ENCODE measurements at places on chromosomes 2 and 18.

GRCh38 chr2:68770271-68771111 lies 35.9 kb downstream of the ARHGAP25 start:
- DNase-seq: no peak

DNA sequence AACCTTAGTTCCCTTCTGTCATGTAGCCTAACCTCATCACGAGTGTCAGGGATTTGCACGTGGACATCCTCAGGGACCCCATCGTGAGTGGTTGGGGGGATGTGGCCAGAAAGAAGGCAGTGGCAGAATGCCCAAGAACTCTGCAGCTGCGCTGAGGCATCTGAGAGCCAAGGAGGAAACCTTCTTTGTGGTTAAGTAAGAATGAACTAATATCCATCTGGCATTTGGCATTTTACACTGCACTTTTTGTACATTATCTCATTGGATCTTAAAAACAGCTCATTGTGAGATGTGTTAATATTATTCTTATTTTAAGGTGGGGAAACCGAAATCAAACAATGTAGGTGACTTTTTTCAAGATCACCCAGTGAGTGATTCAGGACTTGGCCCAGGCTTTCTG lies 32.6 kb upstream of the APCDD1 start:
- DNase-seq: no peak

DNA sequence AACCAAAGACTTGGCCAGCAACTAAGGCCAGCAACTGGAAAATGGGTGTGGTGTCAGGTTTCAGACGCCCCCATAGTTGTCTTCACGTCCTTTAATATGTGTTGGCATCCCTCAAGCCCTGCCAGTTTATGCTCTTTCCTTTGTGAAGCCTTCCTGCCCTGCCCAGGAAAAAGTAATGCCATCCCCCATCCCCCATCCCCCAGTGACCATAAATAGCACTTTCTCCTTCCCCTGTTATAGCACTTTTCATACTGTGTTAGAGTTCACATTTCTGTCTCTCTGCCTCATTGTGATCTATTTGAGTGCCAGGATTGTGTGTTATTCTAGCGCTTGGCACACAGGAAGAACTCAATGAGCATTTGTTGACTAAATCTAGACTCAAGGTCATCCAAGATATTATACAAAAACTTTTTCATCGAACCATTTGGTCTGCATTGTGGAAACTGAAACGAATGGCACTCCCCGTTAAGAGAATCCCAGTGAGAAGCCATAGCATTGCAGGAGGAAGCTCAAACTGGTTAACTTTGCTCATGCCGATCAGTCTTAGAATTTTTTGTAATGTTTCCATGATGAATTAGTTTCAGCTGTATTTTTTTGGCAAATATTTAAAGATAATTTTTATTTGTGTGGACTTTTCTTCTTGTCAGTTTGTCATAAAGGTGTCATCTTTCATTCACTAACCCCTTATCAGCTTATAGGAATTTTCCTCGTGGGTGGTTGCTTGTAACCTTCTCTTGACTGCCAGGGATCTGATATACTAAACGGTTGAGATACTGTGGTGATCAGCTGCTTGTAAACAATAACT lies 15.7 kb downstream of the CRIM1 start:
- DNase-seq: no peak

DNA sequence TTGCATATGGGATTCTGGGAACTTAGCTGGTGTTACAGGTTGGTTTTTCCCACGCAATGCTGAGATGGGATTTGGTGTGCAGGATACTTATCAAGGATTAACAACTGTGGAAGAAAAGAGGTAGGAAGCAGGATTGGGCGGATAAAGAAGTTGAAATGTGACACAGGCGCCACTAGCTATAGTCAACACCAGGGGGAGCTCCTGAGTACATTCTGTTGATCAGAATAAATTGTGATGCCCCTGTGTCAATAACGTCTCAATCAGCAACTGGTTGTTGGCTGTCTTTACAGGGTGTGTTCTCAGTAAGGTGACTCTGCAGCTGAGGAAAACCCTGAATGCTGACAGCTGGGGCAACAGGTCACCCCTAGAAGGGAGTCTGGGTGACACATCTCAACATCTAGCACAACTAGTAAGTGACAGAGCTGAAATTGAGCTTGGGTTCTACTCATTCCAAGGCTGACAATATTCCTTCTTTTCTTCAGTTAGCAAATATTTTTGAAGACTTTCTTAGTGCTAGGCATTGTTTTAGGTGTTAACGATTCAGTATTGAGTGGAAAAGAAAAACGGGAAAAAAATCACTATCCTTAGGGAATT lies 143.0 kb downstream of the ARL6IP6 start:
- no peak for DNase-seq

- DNase-seq: no peak
These were observed 60.9 kb downstream of the BCL11A start for GRCh38 chr2:60492548-60492947.

GRCh38 chr2:94997981-94998930 lies 27.3 kb upstream of the MAL start:
- DNase-seq: no peak

GRCh38 chr2:42113452-42113851 lies 55.7 kb upstream of the EML4 start:
- DNase-seq: no peak

GRCh38 chr2:20424300-20425290 lies 22.3 kb upstream of the RHOB start:
- no peak for DNase-seq

GRCh38 chr18:68376926-68377325 lies 338.0 kb downstream of the TMX3 start:
- DNase-seq: no peak

DNA sequence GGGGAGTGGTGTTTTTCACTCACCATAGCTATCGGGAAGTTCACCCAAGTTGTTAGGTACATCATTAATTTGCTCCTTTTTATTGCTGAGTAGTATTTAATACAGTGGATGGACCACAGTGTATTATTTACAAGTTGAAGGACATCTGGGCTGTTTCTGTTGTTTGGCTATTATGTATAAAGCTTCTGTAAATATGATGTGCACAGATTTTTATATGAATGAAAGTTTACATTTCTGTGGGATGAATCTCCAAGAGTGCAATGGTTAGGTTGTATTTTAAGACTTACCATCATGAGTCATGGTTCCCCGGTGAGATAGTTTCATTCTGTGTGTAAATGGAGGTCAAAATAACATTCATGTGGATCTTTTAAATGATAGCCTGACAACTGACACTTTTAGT lies 337.4 kb downstream of the PTPRM start:
- no peak for DNase-seq

DNA sequence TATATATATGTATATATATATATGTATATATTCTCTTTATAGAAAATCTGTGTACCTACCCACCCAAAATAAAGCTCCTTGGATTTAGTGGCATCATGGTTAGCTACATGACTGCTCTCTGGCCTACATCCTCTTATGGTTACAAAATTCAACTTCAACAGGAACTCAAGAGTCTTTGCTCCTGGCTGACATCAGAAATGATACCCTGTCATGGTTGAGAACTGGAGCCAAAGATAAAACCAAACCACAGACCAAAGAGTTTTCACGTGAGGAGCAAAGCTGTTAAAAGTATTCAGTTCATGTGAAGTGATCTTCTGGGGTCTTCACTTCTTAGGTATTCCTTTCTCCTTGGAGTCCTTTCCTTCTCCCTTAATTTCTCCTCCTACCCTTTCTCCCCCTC lies 476.3 kb downstream of the SOX11 start:
- no peak for DNase-seq

DNA sequence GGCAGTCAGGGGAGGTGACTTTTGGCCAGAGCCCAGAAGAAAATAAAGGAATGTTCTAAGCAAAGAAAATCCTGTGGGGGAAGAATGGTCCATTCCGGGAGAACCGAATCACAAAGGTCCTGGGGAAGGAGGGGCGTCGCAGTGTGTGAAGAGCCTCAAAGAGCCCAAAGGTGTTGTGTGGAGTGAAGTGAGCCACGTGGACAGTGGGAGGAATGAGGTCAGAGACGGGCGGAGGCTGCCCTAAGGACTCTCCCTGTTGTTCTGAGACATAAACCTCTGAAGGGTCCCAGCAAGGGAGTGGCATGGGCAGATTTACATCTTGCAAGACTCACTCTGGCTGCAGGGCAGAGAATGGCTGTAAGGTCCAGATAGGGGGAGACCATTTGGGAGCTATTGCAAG lies 91.3 kb upstream of the SEC11C start:
- no peak for DNase-seq

- DNase-seq: no peak
These were observed 26.6 kb downstream of the CCDC195 start for GRCh38 chr2:224689539-224689938.

- no peak for DNase-seq
These were observed 45.6 kb upstream of the SLC14A2 start for GRCh38 chr18:45569566-45570275.

- DNase-seq: no peak
These were observed 48.7 kb downstream of the TTC39C start for GRCh38 chr18:24063121-24063731.

DNA sequence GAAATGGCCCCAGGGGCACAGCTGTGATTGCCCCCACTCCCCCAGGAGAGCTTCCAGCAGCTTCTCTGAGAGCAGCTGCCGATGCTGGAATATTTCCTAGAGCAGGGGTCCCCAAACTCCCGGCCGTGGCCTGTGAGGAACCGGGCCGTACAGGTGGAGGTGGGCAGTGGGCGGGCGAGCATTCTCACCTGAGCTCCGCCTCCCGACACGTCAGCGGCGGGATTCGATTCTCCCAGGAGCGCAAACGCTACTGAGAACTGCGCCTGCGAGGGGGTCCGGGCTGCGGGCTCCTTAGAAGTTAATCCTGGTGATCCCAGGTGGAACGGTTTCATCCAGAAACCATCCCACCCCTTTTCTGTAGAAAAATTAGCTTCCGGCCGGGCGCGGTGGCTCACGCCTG lies 69.1 kb upstream of the PXDN start:
- no peak for DNase-seq

DNA sequence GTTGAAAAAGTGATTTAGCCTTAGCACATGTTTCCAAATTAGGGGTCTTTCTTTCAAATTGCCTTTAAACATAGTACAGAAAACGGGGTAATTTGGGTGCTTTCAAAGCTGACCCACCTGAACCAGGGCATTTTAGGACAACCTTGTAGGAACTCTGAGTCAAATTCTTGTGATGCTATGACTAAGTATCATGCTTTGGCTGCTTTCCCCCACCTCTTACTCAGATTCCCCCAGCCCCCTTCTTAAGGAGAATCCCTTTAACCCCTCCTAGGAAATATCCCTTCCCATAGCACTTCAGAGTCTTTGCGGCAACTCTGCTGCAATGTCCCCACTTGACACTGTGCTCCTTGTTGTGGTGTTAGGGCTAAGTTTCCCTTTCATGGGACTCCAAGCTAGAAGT lies 18.6 kb upstream of the KLF7 start:
- DNase-seq: no peak

GRCh38 chr2:73893764-73894474 lies 1.1 kb downstream of the ACTG2 start:
- DNase-seq: no peak

DNA sequence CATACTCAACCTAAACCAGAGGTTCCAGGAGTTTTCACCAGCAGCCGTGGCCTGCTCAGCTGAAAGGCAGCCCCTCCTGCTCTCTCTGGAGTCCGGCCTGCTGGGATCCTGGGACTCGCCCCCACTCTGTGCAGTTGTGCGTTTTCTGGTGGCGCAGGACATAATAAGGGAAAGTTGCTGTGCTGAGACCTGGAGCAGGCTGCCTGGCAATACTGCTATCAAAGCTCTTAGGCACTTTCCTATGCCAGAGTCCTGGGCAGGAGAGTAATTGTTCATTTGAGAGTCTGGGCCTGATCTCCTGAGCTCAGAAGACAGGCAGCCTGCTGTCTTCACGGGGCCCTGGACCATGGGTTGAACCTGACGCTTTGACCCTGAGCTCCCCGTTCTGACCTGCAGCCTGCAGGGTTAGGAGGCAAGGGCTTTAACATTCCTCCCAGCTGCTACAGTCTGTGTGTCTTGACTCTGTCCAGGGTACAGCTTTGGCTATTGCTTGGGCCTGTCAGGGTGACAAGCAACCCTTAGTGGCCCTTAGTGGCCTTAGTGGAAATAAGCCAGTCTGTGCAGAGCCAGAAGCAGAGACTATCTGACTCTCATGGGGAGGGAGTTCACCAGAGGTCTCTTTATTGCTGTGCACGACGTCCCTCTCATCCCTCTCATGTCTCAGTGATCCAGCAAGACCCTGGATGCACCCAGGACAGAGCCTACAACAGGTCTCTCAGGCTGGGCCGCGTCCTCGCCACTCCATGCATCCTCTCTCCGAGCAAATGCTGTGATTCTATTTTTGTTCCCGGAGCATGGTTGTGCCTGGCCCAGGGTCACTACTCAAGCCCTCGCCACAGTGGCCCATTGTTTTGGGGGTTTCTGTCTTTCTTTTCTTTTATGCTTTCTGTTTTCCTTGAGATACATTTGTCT lies 60.6 kb downstream of the ACKR3 start:
- no peak for DNase-seq

GRCh38 chr2:146576339-146577111 lies 1268.3 kb upstream of the ACVR2A start:
- DNase-seq: no peak

DNA sequence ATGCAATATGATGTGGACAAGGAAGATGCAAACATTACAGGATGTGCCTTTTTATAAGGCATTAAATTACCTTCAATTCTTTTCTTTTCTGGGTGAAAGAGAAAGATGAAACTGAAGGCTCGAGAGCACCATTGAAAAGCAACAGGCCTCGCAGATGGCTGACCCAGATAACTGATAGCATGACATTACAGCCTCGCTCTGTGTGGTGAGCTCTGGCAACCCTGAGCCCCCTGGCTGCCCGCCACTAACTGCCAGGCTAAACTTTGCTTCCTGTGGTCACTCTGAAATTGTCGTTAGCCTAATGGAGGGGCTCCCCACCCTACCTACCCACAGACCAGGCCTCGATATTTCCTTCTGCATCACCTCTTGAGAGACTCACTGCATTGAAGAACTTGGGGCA lies 516.8 kb upstream of the FANCL start:
- DNase-seq: no peak

GRCh38 chr2:56011624-56012023 lies 88.0 kb upstream of the EFEMP1 start:
- no peak for DNase-seq

- DNase-seq: no peak
These were observed 118.2 kb upstream of the ZNF516 start for GRCh38 chr18:76613053-76613754.

DNA sequence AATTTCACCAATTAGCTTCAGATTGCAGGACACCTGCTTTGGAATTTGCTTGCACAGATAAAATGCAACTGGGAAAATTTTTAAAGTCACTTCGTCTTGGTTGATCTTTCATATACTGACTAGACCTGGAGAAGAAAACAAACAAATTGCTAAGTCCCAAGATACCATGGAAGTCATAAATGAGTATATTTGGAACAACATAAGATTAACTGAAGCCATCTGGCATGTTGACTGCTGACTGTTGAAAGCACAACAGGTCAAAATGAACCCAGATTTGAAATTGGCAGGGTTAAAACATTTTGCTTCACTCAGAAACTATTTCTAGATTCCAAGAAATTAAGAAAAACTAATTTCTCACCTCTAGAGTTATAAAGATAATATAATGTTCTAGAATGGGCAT lies 470.7 kb downstream of the LPIN1 start:
- no peak for DNase-seq

- no peak for DNase-seq
These were observed 79.3 kb upstream of the CD28 start for GRCh38 chr2:203626952-203627681.

- no peak for DNase-seq
These were observed 156.2 kb upstream of the DSEL start for GRCh38 chr18:67672716-67673115.

GRCh38 chr2:39550701-39551285 lies 113.7 kb upstream of the MAP4K3 start:
- no peak for DNase-seq

Data from T-helper 22 cell (primary cell).